ENCODE measurements at places on chromosomes 11 and 22.

DNA sequence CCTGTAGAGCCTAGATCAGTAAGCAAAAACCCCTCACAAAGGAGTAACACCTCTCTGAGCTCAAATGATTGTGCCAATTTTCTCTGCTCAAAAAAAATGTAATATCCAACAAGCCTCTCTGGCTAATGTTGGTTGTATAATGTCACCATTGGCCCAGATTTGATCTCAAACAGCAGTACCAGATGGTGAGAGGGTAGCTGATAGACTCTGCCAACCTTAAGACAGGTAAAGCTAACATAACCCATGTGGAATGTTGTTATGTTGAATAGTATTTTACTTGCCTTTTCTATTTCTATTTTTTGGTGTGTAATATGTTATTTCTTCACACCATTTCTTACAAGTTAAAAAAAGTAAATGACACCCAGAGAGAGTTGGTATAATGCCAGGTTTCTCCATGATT is 166.7 kb upstream of the GUCY1A2 start:
- no peak for DNase-seq
- H3K36me3 ChIP-seq: no peaks in the 10 kb centered on the region
- H3K4me3 ChIP-seq: no peak overlapping the region
- no peaks in the 10 kb centered on the region for H3K27me3 ChIP-seq
- H3K4me1 ChIP-seq: no peaks in the 10 kb centered on the region
- no peak overlapping the region for H3K27ac ChIP-seq

- no peaks in the 10 kb centered on the region for H3K27me3 ChIP-seq
- peaks cover 16% of the 10 kb centered on the region for H3K4me1 ChIP-seq
- peak overlapping the region; percentile 79 for H3K27ac ChIP-seq
- no peak overlapping the region for H3K4me3 ChIP-seq
Measured at GRCh38 chr11:108199446-108200321, 22.8 kb downstream of the NPAT start.

GRCh38 chr11:34890812-34891211 is 25.4 kb downstream of the APIP start:
- no peak for DNase-seq
- H3K36me3 ChIP-seq: peaks cover 6% of the 10 kb centered on the region
- no peak overlapping the region for H3K27ac ChIP-seq
- peaks cover 5% of the 10 kb centered on the region for H3K4me1 ChIP-seq
- H3K4me3 ChIP-seq: no peak overlapping the region

DNA sequence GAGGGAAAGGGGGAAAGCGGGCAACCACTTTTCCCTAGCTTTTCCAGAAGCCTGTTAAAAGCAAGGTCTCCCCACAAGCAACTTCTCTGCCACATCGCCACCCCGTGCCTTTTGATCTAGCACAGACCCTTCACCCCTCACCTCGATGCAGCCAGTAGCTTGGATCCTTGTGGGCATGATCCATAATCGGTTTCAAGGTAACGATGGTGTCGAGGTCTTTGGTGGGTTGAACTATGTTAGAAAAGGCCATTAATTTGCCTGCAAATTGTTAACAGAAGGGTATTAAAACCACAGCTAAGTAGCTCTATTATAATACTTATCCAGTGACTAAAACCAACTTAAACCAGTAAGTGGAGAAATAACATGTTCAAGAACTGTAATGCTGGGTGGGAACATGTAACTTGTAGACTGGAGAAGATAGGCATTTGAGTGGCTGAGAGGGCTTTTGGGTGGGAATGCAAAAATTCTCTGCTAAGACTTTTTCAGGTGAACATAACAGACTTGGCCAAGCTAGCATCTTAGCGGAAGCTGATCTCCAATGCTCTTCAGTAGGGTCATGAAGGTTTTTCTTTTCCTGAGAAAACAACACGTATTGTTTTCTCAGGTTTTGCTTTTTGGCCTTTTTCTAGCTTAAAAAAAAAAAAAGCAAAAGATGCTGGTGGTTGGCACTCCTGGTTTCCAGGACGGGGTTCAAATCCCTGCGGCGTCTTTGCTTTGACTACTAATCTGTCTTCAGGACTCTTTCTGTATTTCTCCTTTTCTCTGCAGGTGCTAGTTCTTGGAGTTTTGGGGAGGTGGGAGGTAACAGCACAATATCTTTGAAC is 6.8 kb downstream of the MALAT1 start:
- H3K4me1 ChIP-seq: peaks cover 78% of the 10 kb centered on the region
- no peak for DNase-seq
- peaks cover 45% of the 10 kb centered on the region for H3K36me3 ChIP-seq
- H3K4me3 ChIP-seq: no peak overlapping the region

DNA sequence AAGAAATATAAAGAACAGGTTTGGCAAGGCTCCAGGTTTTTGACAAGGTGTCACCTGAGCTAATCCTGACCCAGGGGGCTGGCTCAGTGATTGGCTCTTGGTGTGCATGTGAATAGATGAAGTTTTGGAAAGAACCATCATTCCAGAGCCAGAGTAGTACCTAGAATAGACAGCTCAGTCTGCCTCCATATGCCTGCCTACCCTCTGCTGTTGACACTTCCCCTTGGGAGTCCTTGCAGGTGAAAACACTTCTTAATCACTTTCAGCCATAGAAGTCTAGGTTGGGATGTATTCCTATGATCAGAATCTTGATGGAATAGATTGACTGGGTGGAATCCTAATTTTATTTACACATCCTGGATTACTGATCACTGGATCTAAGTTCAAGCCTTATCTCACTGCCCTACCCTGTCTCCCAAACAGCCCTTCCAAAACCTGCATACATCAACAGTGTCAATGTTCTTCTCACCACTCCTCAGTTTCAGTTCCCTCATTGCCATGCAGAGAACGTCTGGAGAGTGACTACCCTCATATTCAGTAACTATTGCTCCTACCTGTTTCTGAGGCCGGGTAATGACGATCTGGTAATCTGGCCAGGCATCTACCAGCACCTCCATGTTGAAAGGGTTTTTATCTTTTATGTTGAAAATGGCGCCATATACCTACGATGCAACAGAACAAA is 6.7 kb downstream of the GLYATL2 start:
- H3K4me1 ChIP-seq: no peaks in the 10 kb centered on the region
- peaks cover 13% of the 10 kb centered on the region for H3K36me3 ChIP-seq
- no peak overlapping the region for H3K27ac ChIP-seq
- H3K4me3 ChIP-seq: no peak overlapping the region
- DNase-seq: no peak

DNA sequence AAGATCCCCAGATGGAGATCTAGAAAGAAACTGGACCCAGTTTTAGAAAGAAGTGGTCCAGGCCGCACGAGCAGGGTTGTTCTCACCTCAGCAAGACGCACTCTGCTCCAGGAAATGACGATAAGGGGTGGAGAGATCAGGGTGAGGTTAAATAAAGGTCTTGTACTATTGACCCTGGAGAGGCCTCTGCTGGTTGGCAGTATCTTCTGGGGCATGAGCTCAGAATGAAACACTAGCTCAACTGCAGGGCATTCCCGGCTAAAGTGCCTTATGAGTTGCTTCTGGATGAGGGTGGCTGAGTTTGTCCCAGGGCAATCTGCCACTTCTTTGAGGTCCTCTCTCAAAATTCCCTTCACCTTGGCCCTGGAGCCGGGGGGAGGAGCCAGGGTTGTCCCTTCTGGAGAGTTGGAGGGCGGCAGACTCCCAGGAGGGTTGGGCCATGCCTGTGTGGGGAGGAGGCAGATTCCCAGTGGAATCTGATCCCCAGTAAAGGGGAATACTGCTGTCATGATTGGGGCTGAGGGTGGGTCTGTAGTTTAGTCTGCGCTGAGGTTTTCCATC is 10.9 kb downstream of the USP2 start:
- H3K4me3 ChIP-seq: no peak overlapping the region
- peaks cover 18% of the 10 kb centered on the region for H3K27me3 ChIP-seq
- peaks cover 49% of the 10 kb centered on the region for H3K4me1 ChIP-seq
- DNase-seq: no peak
- no peaks in the 10 kb centered on the region for H3K36me3 ChIP-seq

DNA sequence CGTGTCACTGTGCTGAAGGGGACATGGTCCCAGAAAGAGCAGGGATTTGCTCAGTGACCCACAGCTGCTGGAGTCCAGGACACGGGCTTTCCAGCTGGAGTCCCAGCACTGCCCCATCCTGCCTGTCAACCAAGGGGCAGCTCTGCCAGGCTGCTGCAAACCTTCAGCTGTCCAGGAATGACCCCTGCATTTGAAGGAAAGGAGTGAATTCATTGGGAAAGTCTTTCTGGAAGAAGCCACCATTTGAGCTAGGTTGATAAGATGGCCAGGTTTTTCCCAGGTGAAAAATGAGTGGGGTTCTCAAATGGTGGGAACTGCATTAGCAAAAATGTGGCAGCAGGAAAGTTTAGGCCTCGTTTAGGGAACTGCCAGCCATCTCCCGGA is 9.4 kb downstream of the KCNK7 start:
- H3K27me3 ChIP-seq: peaks cover 7% of the 10 kb centered on the region
- H3K4me3 ChIP-seq: peak overlapping the region; percentile 41
- no peak for DNase-seq
- peaks cover 39% of the 10 kb centered on the region for H3K4me1 ChIP-seq
- no peaks in the 10 kb centered on the region for H3K36me3 ChIP-seq

DNA sequence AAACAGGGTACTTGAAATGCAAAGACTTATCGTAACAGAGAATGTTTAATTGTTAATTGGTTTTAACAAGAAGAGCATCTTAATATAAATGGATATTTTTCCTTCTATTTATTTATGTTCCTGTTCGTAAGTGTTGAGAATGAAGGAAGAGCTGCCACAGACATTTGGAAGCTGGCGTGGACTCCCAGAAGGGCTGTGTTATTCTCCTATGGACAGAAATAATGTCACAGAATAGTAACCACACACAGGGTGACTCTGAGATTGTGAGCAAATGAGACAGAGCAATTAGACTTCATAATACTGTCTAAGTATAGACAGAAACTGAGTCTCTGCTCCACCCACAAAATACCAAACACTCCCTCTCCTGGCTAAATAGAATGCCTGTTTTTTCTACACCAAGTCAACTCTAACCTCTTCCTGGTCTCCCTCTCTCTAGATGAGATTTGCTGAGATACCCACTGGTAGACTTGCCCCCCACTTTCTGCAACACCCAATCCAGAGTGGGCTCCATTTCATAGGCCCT is 6.1 kb downstream of the APOL3 start:
- peaks cover 4% of the 10 kb centered on the region for H3K27me3 ChIP-seq
- H3K36me3 ChIP-seq: no peaks in the 10 kb centered on the region
- no peak overlapping the region for H3K4me3 ChIP-seq
- no peak overlapping the region for H3K27ac ChIP-seq

- H3K27me3 ChIP-seq: no peaks in the 10 kb centered on the region
- H3K27ac ChIP-seq: peak overlapping the region; percentile 93
- H3K4me1 ChIP-seq: peaks cover 43% of the 10 kb centered on the region
- peak overlapping the region; percentile 12 for H3K4me3 ChIP-seq
Measured at GRCh38 chr11:38598418-38598817, 2000.4 kb upstream of the RAG2 start.

DNA sequence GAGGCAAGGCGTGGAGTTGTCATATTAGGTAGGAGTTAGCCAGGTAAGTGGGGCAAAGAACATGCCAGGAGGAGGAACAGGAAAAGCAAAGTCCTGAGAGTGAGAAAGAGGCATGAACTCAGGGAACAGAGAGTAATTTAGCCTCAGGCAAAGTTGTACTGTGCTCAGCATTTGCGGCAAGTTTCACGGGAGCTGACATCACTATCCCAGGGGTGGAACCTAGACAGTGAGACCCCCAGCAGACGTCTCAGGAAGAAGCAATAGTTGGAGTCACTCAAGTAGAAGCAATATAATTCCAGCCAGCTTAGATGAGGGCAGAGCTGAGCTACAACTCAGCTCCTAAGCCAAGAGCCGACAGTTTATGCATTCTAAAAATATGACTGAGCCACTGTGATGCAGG is 426.0 kb upstream of the ISX start:
- H3K4me3 ChIP-seq: no peak overlapping the region
- H3K36me3 ChIP-seq: no peaks in the 10 kb centered on the region
- no peak for DNase-seq
- H3K4me1 ChIP-seq: peaks cover 2% of the 10 kb centered on the region

DNA sequence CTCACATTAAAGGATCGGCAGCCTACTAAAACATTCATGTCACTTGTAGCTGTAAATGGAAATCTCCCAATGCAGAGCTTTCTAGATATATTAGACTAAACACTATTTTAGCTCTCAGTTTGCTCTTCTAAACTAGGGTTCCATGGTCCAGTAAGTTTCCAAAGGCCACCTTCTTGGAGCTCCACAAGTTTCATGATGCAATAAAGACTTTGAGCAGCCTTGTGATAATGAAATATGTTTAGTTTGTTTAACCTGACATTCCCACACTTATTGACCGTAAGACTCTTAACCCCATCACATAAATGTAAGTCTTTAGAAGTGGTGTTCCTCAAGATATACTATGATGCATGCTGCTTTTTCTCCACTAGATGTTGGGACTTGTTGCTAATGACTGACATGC is 87.7 kb downstream of the TRIM44 start:
- H3K4me1 ChIP-seq: peaks cover 9% of the 10 kb centered on the region
- no peak for DNase-seq
- no peak overlapping the region for H3K4me3 ChIP-seq
- peaks cover 4% of the 10 kb centered on the region for H3K36me3 ChIP-seq
- no peaks in the 10 kb centered on the region for H3K27me3 ChIP-seq

DNA sequence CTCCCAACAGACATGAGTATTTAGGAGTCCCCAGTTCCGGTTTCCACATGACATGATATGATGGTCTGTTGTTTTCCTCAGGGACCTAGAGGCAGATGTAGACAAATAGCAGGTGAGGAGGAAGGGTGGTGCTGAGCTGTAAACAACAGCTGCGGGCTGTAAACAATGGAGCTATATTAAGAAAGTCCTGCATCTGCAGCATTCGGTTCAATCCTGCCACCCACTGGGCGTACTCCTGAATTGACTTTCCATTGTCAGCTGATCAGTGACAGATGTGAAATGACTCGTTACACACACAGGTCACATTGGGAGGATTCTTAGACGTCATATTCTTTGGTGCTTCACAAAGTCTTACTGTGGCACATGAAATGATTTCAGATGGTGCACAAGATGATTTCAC is 26.8 kb upstream of the RAG1 start:
- no peak overlapping the region for H3K27ac ChIP-seq
- no peaks in the 10 kb centered on the region for H3K36me3 ChIP-seq
- no peak for DNase-seq
- no peaks in the 10 kb centered on the region for H3K27me3 ChIP-seq

DNA sequence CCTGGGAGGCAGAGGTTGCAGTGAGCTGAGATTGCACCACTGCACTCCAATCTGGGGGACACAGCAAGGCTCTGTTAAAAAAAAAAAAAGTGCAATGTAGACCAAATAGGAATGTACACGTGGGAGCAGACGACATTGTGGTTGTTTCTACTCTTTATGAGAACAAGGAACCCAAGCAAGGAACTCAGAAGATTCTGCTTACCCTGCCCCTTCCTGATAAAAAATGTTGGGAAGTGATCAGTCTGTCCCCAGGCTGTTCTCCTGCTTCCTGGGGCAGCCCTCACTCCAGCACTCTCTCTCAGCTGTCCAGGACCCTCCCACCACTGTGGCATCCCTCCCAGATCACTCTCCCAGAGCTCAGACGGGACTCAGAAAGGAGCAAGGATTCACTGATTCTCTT is 31.8 kb downstream of the SLCO2B1 start:
- H3K27me3 ChIP-seq: no peaks in the 10 kb centered on the region
- no peaks in the 10 kb centered on the region for H3K36me3 ChIP-seq
